Stimulated activated naive B cell treated with anti-CD40 and anti-IgM and Interleukin-4, amounts not matched to agents 10 μg/mL and 1 μg/mL and 100 μg/mL, for 72 hours (primary cell): ENCODE measurements at places on chromosomes 13 and 19.
A peak's percentile ranks its signal among the peaks of the same experiment; 100 is the strongest.

GRCh38 chr13:59883885-59884284 is 279.8 kb downstream of the DIAPH3 start:
- H3K27me3 ChIP-seq = no peaks in the 10 kb centered on the region
- H3K27ac ChIP-seq = no peak overlapping the region
- no peak overlapping the region for H3K4me3 ChIP-seq
- no peaks in the 10 kb centered on the region for H3K4me1 ChIP-seq
- H3K36me3 ChIP-seq = no peaks in the 10 kb centered on the region

GRCh38 chr13:97445522-97446187 is 11.7 kb downstream of the RAP2A start:
- no peak overlapping the region for H3K4me3 ChIP-seq
- peaks cover 19% of the 10 kb centered on the region for H3K4me1 ChIP-seq
- no peaks in the 10 kb centered on the region for H3K27me3 ChIP-seq
- H3K36me3 ChIP-seq = peaks cover 20% of the 10 kb centered on the region
- DNase-seq = no peak

DNA sequence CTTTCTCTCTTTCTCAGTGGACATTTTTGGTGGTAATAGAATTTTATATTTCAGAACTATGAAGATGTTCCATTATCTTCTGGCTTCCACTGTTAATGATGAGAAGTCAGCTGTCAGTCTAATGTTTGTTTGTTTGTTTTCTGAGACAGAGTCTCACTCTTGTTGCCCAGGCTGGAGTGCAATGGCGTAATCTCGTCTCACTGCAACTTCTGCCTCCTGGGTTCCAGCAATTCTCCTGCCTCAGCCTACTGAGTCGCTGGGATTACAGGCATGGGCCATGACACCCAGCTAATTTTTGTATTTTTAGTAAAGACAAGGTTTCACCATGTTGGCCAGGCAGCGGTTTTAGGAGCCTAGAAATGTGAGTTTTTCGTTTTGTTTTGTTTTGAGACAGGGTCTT is 4.7 kb downstream of the ZNF317 start:
- no peak overlapping the region for H3K4me3 ChIP-seq
- H3K36me3 ChIP-seq = peaks cover 66% of the 10 kb centered on the region
- peak overlapping the region; percentile 20 for H3K27ac ChIP-seq
- no peak for DNase-seq
- peaks cover 25% of the 10 kb centered on the region for H3K4me1 ChIP-seq
- no peaks in the 10 kb centered on the region for H3K27me3 ChIP-seq

DNA sequence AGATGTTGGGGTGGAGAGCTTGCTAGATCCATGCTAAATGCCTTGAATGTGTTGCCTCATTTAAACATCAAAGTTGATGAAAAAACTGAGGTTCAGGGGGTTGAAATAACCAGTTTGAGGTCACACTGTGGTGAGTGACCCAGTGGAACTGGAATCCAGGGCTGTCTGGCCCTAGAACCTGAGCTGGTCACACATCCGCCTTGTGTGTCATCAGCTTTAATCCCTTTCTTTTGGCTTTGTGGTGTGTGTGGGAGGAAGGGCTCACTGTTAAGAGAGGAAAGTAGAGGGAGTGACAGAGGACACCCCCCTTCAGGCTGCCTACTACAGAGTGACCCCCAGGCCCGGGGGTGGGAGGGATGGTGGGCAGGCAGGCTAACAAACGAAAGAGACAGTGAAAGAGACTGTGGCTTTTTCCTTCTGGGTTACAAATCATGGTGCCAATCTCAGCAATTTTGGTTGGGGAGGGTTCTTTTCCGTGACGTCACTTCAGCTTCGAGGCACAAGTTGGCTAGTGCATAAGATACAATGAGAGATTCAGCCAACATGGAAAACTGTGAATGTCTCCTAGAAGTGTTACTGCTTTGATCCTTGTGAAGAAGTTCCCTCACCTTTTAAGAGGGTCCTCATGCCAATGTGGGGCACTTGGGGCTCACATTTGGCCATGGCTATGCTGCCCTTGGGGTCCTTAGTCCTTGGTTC is 164.9 kb downstream of the DLEU7 start:
- DNase-seq = no peak
- peaks cover 35% of the 10 kb centered on the region for H3K4me1 ChIP-seq
- no peak overlapping the region for H3K4me3 ChIP-seq
- no peaks in the 10 kb centered on the region for H3K27me3 ChIP-seq
- no peak overlapping the region for H3K27ac ChIP-seq

DNA sequence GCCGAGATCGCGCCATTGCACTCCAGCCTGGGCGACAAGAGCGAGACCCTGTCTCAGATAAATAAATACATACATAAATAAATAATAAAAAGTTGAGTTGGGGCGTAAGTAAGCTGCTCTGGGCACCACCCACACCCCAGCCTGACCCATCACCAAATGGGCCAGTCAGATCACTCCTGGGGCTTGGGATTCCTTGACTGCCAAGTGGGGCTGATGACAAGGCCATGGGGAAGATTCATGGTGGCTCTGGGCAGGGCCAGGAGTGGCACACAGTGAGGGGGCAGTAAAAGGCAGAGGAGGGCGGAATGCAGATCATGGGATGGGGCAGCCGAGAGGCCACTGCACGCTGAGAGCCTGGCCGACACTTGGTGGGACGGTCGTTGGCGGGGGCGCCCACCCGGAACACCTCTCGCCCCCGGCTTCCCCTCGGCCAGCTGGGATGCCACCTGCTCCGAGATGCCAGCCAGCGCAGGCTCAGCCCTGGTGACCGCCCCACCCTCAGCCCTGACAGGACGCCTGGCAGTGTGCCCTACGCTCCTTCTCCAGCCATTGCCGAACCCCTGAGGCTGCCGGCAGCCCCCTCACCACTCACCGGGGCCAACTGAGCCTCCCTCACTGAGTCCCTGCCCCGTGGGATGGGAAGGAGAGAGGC is 10.9 kb downstream of the ZNF653 start:
- H3K4me3 ChIP-seq = no peak overlapping the region
- no peaks in the 10 kb centered on the region for H3K27me3 ChIP-seq
